ENCODE measurements at places on chromosomes 7 and 10.

- no peak for DNase-seq
Observed at GRCh38 chr7:108648989-108649388, 79.3 kb downstream of the DNAJB9 start.

GRCh38 chr10:6091630-6092029 is 2.8 kb downstream of the RBM17 start:
- DNase-seq, result no peak

DNA sequence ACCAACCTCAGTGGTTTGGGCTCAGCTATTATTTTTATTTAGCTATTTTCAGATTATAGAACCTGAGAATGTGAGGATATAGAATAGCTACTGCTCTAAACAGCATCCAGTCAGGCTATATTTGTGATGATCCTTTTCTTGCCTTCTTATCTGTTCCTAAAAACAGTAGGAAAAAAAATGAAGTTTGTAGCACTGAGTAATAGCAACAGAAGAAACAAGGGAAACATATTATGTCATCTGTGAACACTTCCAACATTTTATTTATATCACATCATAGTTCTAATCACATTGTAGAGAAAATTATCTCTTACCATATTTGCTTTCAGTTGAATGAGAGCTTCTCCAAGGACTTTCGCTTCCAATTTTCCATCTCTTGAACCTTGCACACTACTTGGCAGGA is 229.6 kb upstream of the PTPRZ1 start:
- DNase-seq, result no peak

- DNase-seq, result no peak
Observed at GRCh38 chr7:108012499-108013430, 9.8 kb upstream of the LAMB1 start.

DNA sequence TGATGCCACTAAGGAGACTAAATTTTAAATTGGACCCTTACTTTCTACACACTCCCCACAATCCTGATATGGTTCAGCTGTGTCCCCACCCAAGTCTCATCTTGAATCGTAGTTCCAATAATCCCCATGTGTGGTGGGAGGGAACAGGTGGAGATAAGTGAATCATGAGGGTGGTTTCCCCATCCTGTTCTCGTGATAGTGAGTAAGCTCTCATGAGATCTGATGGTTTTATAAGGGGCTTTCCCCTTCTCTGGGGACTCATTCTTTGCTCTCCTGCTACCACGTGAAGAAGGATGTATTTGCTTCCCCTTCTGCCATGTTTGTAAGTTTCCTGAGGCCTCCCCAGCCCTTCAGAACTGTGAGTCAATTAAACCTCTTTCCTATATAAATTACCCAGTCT is 18.4 kb upstream of the BET1 start:
- DNase-seq, result no peak

GRCh38 chr7:50155755-50156154 is 62.7 kb upstream of the ZPBP start:
- no peak for DNase-seq

DNA sequence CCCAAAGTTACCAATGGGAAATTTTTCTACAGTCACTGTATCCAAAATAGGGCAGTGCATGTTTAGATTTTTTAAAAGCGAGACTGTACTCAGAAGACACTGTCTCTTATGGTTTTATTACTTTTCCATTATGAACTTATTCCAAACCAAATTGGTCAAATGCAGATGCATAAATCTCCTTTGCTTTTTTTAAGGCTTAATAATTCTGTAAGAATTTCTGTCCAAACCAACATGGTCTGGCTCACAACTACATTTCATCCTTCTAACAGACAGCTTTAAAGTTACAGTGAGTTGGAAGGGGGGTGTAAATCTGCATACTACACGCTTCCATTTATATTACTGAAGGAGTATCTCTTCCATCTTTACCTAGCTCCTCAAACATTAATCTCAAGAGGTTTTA is 199.2 kb downstream of the SLC25A13 start:
- no peak for DNase-seq

DNA sequence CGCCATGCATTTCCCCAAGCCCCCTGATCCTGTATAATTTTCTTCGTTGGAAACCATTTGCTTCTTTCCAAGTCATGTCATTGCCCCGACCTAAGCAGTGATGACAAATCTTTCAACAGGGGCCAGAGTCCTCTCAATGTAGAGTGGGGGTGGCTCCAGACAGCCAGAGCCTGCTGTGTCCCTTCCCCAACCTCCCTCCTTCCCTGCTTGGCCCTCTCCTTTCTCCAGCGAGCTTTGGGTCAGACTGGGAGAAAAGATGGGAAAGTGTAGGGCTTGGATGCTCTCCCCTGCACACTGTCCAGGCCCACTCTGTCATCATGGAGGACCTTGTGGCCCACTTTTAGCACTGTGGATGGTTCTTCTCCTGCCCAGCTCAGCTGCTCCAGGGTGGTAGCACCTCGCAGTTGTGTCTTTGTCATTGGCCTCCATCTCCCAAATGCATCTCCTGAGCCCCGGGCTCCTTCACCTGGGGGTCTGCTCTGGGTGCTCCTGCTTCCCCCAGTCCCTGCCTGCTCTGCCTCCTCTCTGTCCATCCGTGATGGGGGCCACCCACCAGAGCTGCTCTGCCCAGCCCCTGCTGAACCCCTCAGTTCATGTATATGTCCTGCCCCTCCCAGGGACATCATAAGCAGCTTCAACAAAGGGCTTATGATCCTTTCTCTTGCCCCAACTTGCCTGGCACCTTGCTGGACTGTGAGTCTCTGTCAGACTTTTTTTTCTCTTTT is 37.5 kb downstream of the BTBD16 start:
- no peak for DNase-seq

GRCh38 chr7:132337450-132338080 is 238.7 kb downstream of the PLXNA4 start:
- no peak for DNase-seq

DNA sequence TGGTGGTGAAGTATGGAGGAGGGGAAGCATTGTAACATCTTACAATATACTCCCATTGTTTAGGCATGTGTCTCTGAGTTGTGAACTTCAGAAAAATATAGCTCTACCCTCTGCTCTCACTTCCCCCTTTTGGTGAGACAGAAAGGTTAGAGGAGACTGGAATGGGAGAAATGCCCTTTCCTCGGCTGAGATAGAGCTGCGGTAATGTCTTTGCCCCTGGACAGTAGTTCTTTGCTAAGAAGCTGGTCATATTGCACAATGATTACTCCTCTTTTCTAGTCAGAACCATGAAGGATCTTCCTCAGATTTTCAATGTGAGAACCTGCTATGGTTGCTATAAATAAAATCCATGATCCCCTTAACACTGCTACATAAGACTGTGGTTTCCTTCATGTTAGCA is 171.0 kb downstream of the SEM1 start:
- no peak for DNase-seq

- no peak for DNase-seq
Observed at GRCh38 chr10:16384021-16384420, 52.8 kb upstream of the PTER start.

GRCh38 chr10:89973326-89973725 is 271.9 kb downstream of the KIF20B start:
- DNase-seq, result no peak

DNA sequence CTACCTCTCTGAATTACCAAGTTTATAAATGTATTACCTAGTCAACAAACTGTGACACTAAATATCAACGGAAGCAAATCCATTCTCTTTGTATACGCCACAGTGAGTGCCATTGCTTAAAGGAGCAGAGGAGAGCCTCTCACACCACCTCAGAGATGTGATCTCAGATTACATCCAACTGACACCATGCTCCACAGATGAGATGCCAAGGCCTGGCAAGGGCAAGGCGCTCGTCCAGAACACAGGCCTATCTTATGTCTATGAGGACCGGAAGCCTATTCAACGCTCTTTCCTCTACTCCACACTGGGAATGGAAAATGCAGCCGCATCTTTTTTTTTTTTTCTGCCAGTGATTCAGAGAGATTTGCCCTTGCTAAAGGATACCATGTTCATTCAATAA is 11.4 kb downstream of the PDIA4 start:
- DNase-seq, result no peak

DNA sequence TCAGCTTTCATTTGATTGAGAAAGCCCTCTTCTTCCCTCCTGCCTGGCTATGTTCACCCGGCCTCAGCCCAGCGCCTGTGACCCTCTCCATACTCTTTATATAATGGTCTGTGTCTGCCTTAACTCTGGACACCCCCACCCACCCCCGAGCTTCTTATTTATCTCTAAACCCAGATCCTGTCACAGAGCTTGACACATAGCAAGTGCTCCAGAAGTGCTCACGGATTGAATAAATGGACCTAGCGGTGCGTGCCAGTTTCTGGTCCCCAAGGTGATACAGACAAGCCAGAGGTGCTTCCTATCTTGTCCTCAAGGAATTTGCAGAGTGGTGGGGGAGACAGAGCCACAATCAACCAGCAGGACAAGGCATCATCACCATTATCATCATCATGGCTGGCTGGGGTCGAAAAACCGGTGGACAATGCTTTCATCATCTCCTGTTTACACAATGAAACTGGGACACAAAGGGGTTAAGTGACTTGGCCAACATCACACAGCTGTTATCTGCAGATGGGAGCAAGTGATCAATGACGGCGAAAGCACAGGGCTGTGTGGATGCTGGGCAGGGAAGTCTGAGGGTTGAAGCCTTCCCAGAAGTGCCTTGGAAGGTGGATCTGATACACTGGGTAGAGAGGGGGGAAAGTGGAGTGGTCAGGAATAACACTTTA is 2.2 kb upstream of the LOXL4 start:
- no peak for DNase-seq

- DNase-seq, result no peak
Observed at GRCh38 chr7:44655341-44655740, 48.9 kb downstream of the OGDH start.

GRCh38 chr10:123516291-123516690 is 149.9 kb upstream of the GPR26 start:
- no peak for DNase-seq

- no peak for DNase-seq
Observed at GRCh38 chr7:87413951-87414793, 61.3 kb downstream of the ABCB4 start.

DNA sequence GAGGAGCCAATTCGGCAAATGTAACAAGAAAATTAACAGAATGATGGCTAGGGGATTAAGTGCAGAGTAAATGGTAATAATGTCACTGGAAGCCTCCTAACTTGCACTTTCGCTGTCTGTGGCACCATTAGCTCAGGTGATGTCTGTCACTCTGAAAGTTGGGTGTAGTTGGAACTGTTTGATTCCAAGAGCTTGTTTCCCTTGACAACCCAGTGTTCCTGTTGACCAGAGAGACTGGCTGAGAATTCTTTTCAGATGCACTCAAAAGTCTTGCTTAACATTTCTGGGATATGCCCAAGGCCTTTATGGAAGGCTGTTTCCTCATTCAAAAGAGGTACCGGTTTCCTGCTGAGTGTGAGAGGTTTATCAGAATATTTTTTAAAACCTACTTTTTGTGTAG is 49.6 kb downstream of the PLPP4 start:
- DNase-seq, result no peak

DNA sequence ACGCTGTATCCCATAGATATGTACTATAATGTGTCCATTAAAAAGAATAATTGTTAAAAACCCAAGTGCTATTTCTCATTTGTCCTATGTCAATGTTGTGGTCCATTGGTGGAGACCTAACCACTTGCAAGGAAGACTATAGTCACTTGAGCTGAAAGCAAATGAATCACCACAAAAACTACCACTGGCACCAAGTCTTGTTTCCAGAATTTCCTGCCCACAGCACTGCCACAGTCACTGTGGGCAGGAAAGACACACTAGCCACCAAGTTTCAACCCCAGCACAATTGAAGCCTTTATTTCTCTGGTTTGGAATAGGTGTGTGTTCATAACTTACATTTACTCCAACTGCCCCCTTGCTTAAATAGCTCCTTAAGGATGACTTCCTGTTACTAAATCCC is 12.4 kb downstream of the DIP2C start:
- DNase-seq, result no peak

DNA sequence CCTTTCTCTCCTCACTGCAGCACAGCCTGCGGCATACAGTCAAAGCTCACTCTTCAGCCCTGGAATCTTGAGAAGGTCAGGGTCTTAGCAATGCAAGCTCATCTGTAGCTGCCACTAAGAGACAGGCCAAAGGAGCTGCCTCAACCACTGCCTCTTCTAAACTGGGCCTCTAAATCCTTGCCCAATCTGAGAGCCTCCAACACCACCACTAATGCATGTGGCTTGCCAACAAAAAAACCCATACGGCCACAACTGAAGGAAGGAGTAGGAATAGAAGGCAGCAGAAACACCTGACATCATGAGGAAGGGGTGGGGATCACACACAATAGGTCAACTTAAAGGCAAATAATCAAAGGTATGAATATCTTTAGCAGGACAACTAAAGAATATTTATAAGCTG is 183.8 kb downstream of the SRPK2 start:
- DNase-seq, result no peak

- no peak for DNase-seq
Observed at GRCh38 chr7:66503551-66504031, 125.1 kb upstream of the KCTD7 start.

- no peak for DNase-seq
Observed at GRCh38 chr7:33744293-33745075, 160.9 kb upstream of the BMPER start.

GRCh38 chr10:58239561-58240169 is 28.0 kb downstream of the IPMK start:
- no peak for DNase-seq

DNA sequence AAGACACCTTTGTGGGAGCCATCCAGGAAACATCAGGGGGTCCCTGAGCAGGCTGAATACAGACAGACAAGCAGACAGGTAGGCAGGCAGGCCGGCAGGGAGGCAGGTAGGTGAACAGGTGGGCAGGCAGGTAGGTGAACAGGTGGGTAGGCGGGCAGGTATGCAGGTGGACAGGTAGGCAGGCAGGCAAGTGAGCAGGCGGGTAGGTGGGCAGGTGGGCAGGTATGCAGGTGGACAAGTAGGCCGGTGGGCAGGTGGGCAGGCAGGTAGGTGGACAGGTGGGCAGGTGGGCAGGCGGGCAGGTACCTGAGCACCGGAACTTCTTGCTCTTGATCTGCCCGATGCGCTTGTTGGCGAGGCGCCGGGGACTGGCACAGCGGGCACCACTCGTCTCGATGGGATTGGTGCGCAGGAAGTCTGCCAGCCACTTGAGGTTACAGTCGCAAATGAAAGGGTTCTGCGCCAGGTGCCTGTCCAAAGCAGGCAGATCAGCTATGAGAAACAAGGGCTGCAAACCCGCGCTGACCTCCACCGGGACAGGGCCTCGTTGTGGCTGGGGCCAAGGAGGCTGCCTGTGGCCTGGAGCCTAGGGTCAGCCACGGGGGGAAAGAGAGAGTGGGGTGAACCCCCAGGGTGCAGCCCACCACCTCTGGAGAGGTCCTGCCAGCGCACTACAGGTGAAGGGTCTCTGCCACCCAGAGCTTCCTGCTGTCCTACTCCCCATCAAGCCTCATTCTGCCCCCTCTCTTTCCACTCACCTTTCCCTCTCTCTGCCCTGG is 136.9 kb downstream of the SLIT1 start:
- DNase-seq, result no peak

- no peak for DNase-seq
Observed at GRCh38 chr7:47696152-47696710, 114.3 kb upstream of the TNS3 start.

DNA sequence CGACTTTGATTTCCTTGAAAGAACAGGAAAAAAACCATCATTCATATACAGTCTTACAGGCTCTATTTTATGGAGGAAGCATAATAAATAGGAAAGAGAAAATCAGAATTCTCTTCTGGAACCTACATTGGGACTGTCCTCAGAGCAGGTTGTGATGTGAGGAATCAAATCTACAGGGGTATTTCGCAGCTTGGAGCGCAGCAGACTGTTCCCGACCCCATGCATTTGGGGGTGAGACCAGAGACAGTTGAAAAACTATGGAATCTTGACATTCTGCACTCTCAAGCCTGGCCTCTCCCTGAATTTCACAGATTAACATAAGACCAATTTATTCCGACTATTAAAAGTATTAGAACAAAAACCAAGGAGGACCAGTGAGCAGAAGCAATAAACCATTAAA is 93.3 kb upstream of the PRSS58 start:
- no peak for DNase-seq
